Neural cell (in vitro differentiated cells): ENCODE measurements at places on chromosomes 7 and 10. TPM values are rescaled to one million over a fixed set of nuclear protein-coding genes. Genes with fewer than 3 reads are reported as not detected.

OGDHL gene
- 40.7 and 46.7 TPM in 2 replicates for polyA plus RNA-seq

PALD1 gene
- 0.98 and 1.1 TPM in 2 replicates for polyA plus RNA-seq

DNAJC2 gene
- polyA plus RNA-seq: 26.2 and 29.7 TPM in 2 replicates

GRID2IP gene
- polyA plus RNA-seq: 0.32 TPM in 1 of 2 replicates, not detected in the other

TMEM176B gene
- 1.9 and 3.0 TPM in 2 replicates for polyA plus RNA-seq

HOXA1 gene
- polyA plus RNA-seq: not detected in 2 replicates

PHYH gene
- polyA plus RNA-seq: 7.7 and 9.1 TPM in 2 replicates

UNC5B gene
- polyA plus RNA-seq: 1.8 and 2.0 TPM in 2 replicates

MSS51 gene
- 4.7 and 8.3 TPM in 2 replicates for polyA plus RNA-seq

FAM20C gene
- 22.7 and 29.7 TPM in 2 replicates for polyA plus RNA-seq

KMT2E gene
- polyA plus RNA-seq: 78.4 and 91.8 TPM in 2 replicates

LIPF gene
- polyA plus RNA-seq: not detected in 2 replicates

GNAI1 gene
- polyA plus RNA-seq: 69.3 and 71.2 TPM in 2 replicates
